ENCODE measurements at places on chromosomes 11 and 22.
A peak's percentile ranks its signal among the peaks of the same experiment; 100 is the strongest.

GRCh38 chr11:65304110-65304509, 10.6 kb upstream of the CDC42EP2 start:
- DNase-seq: no peak

DNA sequence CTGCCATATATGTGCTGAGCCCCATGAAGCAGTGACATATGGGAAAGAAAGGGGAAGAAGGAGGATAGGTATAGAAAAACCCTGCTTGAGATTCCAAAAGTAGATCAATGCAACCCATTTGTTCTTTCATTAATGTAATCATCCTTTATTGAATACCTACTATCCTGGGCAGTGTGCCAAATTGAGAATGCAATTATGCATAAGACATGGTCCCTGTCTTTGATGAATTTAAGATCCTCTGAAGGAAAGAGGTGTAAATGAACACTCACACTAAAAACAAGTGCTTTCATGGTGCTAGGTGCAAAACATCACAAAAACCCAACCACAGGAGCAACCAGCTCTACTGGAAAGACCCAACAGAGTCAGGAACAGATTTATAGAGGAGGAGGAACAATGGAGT, 29.7 kb downstream of the FLI1 start:
- DNase-seq: no peak

GRCh38 chr11:61645179-61645868, 34.9 kb upstream of the DAGLA start:
- DNase-seq: no peak

DNA sequence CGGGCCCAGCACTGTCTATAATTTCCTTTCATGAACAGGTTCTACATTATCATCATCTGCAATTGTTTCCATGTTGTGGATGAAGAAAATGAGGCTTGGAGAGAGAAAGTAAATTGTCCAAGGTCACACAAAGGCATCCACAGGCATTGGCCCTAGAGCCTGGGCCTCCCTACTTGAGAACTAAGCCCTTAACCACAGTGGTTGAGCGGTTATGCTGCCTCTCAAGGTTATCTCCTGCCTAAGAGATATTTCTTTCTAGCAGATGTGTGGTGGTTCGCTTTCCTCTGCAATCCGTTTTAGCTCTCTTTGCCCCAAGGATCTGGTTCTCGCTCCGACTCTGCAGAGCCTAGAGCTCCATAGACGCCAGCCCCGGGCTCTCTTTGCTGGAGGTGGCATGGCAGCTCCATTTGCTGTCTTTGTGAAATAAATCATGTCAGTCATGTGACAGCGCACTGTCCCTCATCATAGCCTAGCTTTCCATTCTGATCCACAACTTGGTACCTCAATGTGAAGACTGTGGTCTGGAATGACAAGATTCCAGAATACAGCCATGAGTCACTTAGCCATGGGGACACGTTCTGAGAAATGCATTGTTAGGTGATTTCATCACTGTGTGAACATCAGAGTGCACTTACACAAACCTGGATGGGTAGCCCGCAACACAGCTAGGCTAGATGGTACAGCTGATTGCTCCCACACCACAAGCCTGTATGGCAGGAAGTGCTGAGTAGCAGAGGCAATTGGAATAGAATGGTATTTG, 27.2 kb downstream of the RPS6KA4 start:
- peak; percentile 71 for DNase-seq

GRCh38 chr11:134558916-134559601, 147.0 kb upstream of the B3GAT1 start:
- no peak for DNase-seq

DNA sequence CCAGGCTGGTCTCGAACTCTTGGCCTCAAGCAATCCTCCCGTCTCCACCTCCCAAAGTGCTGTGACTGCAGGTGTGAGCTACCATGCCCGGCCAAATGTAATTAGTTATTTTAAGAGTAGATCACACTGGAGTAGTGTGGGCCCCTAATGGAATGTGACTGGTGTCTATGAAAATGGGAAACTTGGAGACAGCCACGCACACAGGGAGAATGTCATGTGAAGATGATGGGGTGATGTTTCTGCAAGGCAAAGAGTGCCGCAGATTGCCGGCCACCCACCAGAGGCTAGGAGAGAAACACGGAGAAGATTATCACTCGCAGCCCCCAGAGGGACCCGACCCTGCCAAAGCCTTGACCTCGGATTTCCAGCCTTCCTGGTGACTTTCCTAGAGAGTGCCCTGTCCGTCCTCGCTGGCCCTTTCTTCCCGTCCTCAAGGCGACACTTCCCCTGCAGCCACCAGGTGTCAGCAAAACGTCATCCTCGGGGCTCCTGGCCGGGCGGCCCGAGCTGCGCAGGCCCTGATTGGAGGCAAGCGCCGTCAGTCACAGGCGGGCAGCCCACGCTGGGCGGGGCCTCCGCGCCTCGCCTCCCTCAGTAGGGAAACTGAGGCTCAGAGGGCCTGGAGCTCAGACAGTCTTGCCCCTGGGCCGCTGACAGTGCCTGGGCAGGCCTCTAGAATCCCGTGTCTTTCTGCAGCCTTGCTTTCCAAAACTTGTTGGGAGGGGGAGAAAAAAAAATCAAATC, 16.3 kb downstream of the CRYBB2 start:
- DNase-seq: peak; percentile 89

- DNase-seq: no peak
These were observed 67.3 kb downstream of the LRRC32 start for GRCh38 chr11:76603202-76603601.

DNA sequence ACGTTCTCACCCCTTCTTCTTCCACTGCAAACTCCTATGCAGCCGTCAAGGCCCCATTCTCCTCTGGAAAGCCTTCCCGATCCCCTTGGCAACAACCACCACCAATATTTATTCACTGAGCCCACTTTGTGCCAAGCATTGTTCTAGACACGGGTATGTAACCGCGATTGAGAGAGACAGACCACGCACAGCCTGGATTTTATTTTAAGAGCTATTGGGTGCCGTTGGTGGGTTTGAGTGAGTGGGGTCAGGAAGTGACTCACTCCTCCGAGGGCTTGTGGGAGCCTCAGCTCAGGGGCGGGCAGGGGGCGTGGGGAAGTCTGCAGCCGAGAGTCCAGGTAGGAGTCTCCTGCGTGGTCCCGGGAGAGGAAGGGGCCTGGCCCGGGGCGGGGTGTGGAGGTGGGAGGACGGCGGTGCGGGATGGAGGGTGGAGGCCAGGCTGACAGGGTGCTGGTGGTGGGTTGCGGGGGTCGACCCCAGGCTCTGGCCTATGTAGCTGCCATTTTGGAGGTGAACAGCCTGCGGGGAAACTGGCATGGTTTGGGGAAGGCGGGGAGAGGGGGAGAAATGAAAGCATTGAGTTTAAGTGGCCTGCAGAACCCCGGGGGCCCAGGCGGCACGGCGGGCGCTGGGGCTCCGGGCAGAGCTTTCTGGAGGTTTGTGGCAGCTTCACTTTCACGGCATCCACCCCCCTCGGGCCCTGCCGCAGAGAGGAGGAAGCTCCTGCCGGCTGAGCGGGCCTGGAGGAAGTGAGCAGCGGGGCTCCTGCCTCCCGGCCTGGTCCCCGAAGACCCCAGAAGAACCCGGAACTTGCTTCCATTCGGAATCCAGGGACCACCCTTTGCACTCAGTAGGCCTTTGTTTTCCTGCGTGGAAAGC, 547 bp downstream of the PARVG start:
- DNase-seq: no peak

DNA sequence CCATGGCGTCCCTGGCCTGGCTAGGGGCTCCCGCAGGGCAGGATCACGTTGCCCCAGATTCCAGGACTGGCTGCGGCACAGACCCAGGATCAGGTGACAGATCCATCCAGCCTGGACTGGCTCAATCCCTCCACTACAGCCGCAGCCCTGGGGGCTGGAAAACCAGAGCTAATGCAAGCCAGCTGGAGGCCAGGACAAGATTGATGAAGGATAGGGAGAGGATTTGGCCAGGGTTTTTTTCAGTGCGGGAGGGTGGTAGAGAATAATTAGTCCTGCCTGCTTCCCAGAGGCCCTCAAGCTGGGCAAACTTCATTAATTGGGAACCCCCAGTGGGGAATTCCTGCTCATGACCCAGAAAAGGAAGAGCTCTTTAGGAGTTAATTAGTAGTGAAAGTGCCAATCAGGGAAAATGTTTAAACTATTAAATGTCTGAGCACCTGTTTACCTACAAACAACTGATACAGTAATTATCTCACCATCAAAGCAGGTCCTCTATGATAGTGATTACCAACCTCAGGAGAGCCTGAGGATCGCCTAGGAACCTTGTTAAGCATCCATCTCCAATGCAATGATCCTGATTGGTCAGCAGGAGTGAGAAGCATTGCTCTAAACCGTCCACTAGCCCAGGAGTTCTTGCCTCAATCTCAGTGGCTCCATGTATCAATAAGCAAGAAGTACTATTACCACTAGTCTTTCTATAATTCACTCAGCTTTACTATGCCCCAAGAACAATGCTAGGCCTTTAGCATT, 33.0 kb upstream of the MYOD1 start:
- no peak for DNase-seq

GRCh38 chr11:15280393-15280792, 165.7 kb downstream of the INSC start:
- DNase-seq: no peak

- peak; percentile 29 for DNase-seq
These were observed 9.8 kb downstream of the KCNC1 start for GRCh38 chr11:17744151-17744940.

DNA sequence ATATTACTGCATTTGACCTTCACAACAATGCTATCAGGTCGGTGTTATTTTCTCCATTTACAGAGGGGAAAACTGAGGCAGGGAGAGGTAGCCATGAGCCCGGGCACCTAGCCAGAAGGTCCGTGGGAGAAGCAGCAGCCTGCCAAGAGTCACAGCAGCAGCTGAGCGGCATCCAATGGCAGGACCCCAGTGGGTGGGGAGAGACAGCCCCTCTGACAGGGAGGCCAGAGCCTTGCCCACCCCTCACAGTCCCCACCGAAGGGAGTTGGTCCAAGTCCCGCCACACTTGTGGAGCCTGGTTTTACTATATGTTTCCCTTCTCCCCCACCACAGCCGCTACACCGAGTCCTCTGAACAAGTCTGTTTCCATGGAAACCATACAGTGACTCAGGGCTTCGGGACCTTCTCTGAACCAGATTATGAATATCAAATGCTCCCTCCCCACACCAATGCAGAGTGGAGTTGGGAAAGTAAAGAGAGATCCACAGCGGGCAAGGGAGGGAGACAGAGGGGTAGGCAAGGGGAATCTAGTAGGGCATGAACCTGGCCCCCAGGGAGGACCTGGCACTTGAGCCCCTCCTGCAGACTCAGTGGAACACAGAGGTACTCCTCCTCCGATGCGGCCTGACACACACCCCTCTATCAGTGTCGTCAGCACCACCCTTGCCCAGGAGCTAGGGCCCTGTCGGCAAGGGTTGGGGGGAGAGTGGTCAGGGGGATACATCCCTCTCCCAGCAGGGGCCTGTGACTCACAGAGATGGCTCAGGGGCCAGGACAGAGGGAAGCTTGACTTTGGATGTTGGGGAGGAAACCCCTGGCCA, 2.5 kb downstream of the CHST1 start:
- DNase-seq: no peak

DNA sequence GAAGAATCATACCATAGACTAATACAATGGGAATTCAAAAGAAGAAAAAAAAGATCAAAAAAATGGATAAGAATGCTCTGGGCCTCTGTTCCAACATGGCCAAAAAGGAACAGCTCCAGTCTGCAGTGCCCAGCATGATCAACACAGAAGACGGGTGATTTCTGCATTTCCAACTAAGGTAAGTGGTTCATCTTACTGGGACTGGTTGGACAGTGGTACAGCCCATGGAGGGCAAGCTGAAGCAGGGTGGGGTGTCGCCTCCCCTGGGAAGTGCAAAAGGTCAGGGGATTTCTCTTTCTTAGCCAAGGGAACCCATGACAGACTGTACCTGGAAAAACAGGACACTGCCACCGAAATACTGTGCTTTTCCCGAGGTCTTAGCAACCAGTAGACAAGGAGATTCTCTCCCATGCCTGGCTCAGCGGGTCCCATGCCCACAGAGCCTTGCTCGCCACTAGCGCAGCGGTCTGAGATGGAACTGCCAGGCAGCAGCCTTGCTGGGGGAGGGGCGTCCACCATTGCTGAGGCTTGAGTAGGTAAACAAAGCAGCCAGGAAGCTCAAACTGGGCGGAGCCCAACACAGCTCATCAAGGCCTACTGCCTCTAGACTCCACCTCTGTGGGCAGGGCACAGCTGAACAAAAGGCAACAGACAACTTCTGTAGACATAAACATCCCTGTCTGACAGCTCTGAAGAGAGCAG, 428.4 kb downstream of the MN1 start:
- DNase-seq: peak; percentile 73

DNA sequence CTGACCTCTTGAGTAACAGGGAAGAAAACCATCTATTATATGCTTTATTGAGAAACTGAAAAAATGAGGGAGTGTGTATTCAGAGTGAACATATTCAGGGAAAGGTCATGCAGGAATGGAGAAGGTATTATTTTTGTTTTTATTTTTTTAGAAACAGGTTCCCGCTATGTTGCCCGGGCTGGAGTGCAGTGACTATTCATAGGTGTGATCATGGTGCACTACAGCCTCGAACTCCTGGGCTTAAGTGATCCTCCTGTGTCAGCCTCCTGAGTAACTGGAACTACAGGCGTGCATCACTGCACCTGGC, 8.7 kb upstream of the RCE1 start:
- no peak for DNase-seq

GRCh38 chr11:67022341-67022933, 497 bp upstream of the SYT12 start:
- DNase-seq: no peak

- no peak for DNase-seq
These were observed 10.8 kb upstream of the COMT start for GRCh38 chr22:19930551-19931486.

DNA sequence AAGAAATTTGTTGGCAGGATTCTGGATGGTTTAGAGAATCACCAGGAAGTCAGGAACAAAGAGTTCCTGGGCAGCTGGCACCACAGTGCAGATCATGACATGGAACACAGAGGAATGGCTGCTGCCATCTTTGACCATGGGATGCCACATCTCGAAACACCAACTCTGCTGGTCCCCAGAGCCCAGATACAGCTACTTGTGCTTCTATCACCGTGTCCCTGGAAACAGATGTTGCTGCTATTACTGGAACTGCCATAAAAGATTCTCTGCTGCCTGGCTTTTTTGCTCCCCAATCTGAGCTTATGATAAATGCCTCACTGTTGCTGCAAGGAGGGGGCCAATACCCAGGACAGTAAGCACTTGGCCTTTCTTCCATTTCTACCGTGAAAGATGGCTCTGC, 185.2 kb downstream of the CSNK2A3 start:
- DNase-seq: no peak

GRCh38 chr11:84524422-84525051, 1102.6 kb downstream of the DLG2 start:
- DNase-seq: no peak

GRCh38 chr22:43136255-43136654, 6.9 kb downstream of the MCAT start:
- DNase-seq: no peak

- peak; percentile 78 for DNase-seq
These were observed 86.3 kb downstream of the CCDC83 start for GRCh38 chr11:85941380-85941973.

GRCh38 chr22:30648825-30649224, 13.2 kb downstream of the SLC35E4 start:
- DNase-seq: no peak
